ENCODE measurements at places on chromosomes 7 and 10.

- no peak for DNase-seq
Observed at GRCh38 chr7:72058579-72058978, 353.6 kb downstream of the CALN1 start.

GRCh38 chr10:89425000-89425399 is 10.6 kb downstream of the IFIT5 start:
- DNase-seq: no peak

DNA sequence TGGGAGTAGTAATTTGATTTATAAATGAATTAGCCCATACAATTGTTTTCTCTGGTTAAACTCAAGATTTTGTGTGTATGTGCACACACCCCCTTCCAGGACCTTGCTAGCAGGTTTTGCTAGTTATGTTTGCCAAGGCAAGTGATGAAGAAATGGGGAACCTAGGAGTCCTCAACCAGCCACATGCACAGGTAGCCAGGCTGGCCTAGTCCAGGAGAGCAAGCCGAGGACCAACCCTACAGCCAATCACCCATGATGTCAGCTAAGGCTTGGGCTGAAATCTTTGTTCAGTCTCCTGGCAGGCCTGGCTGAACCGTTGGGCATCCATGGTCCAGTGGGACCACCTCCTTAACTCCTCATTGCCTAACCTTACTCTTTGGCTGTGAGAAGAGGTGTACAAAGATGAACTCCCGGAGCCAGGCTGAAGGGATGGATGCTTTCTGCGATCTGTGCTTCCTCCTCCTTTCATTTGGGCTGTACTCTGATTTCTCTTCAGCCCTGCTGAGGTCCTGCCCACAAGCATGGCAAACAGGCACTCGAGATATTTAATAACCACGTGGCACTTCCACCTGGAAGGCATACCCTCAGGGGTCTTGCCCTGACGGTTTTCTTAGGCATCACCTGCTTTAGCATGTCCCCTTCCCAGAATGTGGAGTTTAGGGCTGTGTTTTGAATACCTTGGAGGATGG is 22.1 kb downstream of the HNRNPA2B1 start:
- no peak for DNase-seq

GRCh38 chr10:87591589-87591886 is 68.1 kb upstream of the PAPSS2 start:
- DNase-seq: no peak

DNA sequence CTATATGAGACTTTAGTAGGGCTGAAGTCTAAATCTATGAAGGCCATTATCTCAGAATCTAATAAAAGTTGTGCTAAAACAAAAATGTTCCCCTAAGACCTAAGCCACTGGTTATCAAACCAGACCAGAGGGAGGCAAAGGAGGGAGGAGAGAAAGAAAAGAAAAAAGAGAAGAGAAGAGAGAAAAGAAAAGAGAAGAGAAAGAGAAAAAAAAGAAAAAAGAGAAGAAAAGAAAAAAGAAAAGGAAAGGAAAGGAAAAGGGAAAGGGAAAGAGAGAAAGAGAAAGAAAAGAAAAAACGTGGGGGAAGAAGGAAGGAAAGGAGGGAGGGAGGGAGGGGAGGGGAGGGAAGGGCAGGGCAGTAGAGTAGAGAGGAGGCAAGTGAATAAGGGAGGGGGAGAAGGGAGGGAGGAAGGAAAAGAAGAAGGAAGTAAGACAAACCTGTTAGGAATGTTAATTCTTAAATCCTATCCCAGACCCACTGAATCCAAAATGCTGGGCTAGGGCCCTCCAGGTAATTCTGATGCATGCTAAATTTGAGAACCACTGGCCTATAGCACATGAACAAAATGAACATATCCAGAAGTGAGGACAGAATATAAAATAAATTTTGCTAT is 98.9 kb downstream of the TPK1 start:
- no peak for DNase-seq

DNA sequence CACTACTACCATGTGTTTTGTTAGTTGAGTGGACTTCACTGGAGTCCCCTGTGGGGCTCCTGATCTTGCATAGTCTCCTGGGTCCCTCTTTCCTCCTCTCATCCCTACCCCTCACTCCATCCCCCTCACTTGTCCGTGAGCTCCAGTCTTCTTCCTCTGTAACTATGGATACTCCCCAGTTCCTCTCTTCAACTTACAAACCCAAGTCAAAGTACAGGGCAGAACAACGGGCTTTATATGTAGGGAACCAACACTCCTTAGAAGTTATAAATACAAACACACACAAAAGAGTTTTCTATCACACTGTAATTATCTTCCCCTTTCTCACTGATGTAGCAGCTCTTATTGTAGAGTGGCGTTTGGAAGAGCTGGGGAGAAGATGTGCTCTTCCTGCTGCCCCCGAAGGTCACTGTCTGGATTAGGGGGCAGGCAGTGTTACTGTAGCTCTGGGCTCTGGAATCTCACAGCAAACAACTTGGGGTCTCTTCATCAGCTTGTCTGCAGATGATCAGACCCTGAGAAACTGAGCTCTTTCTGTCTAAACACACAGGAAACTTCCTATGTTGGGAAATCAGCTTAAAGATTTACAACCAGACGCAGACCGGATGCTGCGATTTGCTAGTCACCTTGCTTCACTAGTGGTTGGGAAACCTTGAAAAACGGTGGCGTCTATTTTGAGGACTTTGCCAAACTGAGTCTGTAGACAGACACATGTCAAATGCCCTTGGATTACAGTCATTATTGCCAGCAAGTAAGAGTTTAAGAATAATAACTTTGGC is 13.6 kb downstream of the SNX10 start:
- DNase-seq: no peak

- no peak for DNase-seq
Observed at GRCh38 chr10:43842072-43842471, 193.4 kb upstream of the ZNF32 start.

DNA sequence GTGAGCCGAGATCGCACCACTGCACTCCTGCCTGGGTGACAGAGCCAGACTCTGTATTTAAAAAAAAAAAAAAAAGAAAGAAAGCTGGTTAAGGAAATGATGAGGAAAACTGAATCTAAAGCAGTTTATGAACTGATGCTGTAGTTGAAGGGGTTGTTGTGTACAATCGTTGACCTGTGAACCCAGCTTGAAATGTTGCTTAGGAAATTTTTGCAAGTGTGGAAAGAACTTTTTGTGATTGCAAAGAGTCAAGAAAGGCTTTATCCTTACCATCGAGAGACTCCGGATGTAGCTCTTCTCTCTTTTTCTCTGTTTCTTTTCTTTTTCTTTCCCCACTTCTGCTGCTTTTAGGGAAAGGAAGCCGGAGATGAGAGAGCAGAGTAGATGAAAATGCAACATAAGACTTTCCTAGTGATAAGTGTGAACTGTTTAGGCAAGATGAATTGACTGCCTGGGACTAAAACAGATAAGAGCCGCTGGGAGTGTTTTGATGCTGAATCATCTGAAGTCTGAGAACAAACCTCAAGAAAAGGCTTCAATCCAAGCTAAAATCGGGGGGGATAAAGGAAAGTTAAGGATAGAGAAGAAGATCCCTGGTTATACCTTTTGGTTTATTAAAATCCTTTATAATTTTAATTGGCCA is 69.0 kb downstream of the TAF3 start:
- no peak for DNase-seq

DNA sequence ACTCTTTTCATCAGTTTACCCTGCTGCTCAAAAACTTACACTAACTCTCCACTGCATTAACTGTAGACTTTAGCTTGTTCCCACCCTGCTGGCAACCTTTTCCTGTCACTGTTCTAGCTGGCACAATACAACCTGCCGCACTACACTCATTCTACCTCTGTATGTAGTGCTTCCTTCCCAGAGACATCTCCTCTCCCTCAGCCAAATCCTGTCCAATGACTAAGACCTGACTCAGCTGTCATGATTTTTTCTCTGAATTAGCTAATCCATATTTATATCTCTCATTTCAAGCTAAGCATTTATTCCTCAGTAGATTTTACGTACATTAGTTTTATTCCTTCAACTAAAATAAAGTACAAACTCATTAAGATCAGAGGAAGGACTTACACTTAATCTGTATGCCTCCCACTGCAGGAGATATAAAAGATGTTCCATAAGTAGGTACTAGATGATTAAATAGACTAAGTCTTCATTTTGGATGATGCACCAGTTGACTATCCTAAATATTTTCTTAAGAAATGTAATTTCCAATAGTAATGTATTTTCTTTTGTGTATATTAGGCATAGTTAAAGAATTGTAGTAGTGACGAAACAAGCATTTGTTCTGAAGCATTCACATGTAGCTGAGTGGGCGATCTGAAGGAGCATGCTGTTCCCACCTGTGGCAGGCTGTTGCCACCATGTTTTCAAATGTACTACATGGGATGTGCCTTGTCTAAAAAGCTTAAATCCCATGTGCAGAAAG is 189.1 kb downstream of the SKAP2 start:
- peak; percentile 45 for DNase-seq

- DNase-seq: peak; percentile 76
Observed at GRCh38 chr7:116687801-116688201, 15.8 kb downstream of the MET start.

GRCh38 chr7:129670656-129671055 is 59.1 kb downstream of the NRF1 start:
- no peak for DNase-seq

Data from AG08395 (cell line).